ENCODE measurements at places on chromosomes 3 and 15.
A peak's percentile ranks its signal among the peaks of the same experiment; 100 is the strongest.

GRCh38 chr3:43378066-43378935 lies 92.0 kb downstream of the SNRK start:
- peak; percentile 48 for DNase-seq

GRCh38 chr15:33089878-33090757 lies 104.4 kb downstream of the FMN1 start:
- no peak for DNase-seq

DNA sequence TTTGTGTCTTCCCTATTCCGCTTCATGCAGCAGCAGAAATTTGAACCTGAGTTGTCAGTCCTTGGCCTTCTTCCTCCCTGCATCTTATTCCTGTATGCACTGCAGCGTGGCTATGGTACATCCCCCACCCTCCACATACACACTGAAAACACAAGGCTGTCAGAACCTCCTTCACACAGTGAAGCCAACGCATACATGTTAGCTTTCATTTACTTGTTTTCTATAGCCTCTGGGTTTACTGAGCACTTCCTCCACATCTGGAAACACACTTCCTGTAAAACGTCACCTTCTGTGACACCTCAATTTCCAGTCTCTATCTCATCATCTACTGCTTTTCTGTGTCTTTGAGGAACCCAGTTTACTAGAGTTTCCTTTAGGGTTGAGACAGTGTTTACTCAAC lies 47.0 kb downstream of the SUSD5 start:
- no peak for DNase-seq

- no peak for DNase-seq
These were observed 58.1 kb downstream of the CD200 start for GRCh38 chr3:112390783-112391641.

- DNase-seq, result no peak
These were observed 279.8 kb downstream of the ROBO2 start for GRCh38 chr3:77319711-77320110.

- no peak for DNase-seq
These were observed 92.8 kb downstream of the ZBBX start for GRCh38 chr3:167287308-167287707.

- DNase-seq, result no peak
These were observed 3.4 kb downstream of the TMEM212 start for GRCh38 chr3:171846597-171846996.

GRCh38 chr3:194879126-194879877 lies 193.6 kb downstream of the FAM43A start:
- DNase-seq, result no peak
